Stimulated activated CD8-positive, alpha-beta memory T cell treated with anti-CD3 and anti-CD28 coated beads, Interleukin-4, amount 100 ng/mL, for 24 hours (primary cell): ENCODE measurements at places on chromosomes 4 and X.

DNA sequence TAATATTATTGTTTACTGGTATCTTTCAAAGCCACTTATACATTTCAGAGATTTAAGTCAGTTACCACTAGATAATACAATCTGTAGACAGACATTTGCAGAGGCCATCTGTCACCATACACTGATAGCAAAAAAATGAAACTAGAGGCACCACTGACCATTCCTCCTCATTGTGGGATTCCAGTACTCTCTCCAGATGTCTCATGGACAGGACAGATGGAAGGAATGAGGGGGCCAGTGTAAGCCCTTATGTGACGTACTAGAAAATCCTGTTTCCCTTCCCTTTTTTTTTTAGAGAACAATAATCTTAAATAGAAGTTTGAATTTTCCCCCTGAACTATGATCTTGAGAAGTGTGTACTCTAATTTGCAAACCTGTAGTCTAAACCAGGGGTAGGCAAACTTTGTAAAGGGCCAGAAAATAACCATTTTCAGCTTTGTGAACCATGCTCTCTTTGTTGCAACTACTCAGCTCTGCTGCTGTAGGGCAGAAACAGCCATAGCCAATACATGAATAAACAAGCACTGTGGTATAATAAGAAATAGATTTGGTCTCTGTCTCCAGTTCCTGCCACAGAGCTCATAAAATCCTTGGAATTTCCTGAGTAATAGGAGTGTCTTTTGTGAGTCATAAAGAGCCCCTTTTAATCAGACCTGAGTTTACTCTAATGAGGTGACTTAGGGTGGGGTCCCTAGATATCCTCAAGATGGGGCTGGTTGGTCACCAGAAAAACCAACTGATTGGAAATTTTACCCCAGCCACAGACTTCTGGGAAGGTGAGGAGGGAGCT is 90.4 kb downstream of the MOSPD2 start:
- no peak for DNase-seq

GRCh38 chr4:125760956-125761355 is 446.2 kb downstream of the FAT4 start:
- no peak for DNase-seq

- DNase-seq, result no peak
These were observed 399.0 kb downstream of the GBA3 start for GRCh38 chr4:23091711-23092110.

GRCh38 chr4:89745708-89746107 is 91.3 kb downstream of the SNCA start:
- DNase-seq, result no peak

GRCh38 chr4:18198653-18199052 is 177.1 kb upstream of the LCORL start:
- DNase-seq, result no peak
